Upper lobe of left lung (tissue), 6 donors: ENCODE measurements at places on chromosomes 11 and 22. TPM values are rescaled to one million over a fixed set of nuclear protein-coding genes. Genes with fewer than 3 reads are reported as not detected.

DNA sequence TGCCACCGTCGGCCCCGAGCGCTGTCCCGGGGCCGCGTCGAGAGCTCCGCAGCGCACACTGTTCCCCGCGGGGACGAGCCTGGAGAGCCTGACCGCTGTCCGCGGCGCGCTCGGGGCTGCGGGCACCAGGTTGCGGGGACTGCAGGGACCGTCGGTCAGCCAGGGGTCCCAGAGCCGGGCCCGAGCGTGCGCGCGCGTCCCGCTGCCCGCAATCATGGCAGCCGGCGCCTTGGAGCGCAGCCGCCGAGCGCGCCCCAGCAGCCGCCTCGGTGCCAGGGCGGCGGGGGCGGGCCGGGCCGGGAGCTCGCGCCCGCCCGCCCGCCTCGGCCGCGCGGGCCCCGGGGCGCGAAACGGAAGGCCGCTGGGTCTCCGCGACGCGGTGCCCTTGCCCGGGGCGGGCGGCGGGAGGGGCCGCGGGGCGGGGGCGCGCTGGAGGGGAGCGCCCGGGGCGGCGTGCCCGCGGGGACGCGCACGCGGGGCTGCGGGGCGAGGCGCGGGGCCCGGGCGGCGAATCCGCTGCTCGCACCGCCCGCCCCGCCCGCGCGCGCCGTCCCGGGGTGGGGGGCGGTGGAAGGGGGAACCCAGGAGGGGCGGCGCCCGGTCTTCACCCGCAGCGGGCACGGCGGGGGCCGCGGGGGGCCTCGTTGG, 79.4 kb upstream of the PPARA start:
- no peaks in the 10 kb centered on the region for H3K36me3 ChIP-seq
- H3K27ac ChIP-seq = peak overlapping the region; percentile 100
- DNase-seq = peak; percentile 65
- peaks cover 54% of the 10 kb centered on the region for H3K4me1 ChIP-seq

DNA sequence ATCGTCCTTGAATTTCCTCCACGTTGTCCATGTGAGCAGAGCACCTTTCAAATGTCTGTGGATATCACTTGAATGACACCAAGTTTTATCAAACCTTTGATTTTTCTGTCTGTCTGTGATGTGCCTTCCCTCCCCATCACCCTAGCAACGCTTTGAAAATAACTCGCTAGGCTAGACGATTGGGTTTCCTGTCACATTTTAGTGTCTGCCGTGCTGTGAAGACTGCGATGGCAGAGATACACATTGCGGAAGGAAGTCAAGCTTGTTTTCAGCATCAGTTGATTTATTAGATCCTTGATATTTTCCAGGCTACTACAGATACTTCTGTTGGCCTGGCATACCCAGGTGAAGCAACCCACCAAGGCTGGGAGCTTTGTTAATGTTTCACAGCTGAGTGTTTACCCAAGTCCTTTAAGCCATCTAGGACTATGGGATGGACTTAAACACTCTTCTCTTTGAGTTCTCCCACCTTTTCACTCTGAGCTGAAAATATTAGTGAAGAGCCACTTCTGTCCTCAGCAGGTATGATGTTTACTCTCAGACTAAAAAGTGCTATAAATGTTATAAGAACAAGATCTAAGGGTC, 93.6 kb upstream of the CD44 start:
- no peaks in the 10 kb centered on the region for H3K36me3 ChIP-seq
- no peak for DNase-seq
- H3K4me3 ChIP-seq = no peak overlapping the region
- no peaks in the 10 kb centered on the region for H3K27me3 ChIP-seq

GRCh38 chr22:29157759-29158535, 47.7 kb upstream of the EMID1 start:
- no peak overlapping the region for H3K27ac ChIP-seq
- no peak overlapping the region for H3K4me3 ChIP-seq
- H3K27me3 ChIP-seq = no peaks in the 10 kb centered on the region
- no peaks in the 10 kb centered on the region for H3K36me3 ChIP-seq

Gene B4GALNT4
- not detected for total RNA-seq

DNA sequence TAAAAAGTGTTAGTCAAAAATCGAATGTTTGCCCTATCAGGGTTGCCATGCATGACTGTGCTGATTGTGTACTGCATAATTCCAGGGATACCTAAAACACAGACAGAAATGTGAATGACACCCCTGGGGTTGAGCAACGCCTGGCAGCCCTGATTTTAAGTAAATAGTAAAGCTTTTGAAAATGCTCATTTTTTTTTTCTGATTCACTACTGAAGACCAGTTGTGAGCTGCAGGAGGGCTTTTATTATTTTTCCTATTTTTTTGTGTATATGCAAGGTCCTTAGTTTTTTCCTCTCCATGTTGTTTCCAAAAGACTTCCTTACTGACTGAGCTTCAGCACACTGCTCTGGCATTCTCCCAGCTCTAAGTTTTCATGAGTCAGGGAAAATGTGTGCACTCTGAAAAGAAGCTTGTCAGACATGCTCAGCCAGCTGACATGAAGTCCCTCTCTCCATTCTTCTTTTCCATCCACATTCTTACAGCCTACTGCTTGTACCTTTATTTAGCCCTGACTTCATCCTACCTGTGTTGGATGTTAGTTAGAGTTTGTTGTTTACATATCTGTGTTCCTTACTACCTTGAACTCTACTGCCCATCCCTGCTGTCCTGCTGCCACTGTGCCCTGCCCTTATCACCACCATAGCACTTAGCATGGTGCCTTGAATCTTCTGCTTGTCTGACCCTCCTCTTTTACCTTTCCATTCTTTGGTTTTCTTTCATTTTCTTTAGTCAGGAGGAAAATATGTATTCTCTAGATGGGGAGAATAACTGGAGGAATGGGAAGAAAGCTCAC, 79.5 kb downstream of the HORMAD2 start:
- H3K36me3 ChIP-seq = no peaks in the 10 kb centered on the region
- peak; percentile 36 for DNase-seq
- no peaks in the 10 kb centered on the region for H3K4me1 ChIP-seq
- no peak overlapping the region for H3K4me3 ChIP-seq

GRCh38 chr11:72584939-72585597, 89.2 kb downstream of the PDE2A start:
- peaks cover 14% of the 10 kb centered on the region for H3K27me3 ChIP-seq
- H3K36me3 ChIP-seq = no peaks in the 10 kb centered on the region
- H3K27ac ChIP-seq = no peak overlapping the region
- peaks cover 19% of the 10 kb centered on the region for H3K4me1 ChIP-seq
- H3K4me3 ChIP-seq = peak overlapping the region; percentile 10

GRCh38 chr11:102925988-102926387, 29.5 kb downstream of the MMP13 start:
- H3K27ac ChIP-seq = no peak overlapping the region
- no peaks in the 10 kb centered on the region for H3K36me3 ChIP-seq
- H3K4me3 ChIP-seq = no peak overlapping the region
- DNase-seq = no peak

DNA sequence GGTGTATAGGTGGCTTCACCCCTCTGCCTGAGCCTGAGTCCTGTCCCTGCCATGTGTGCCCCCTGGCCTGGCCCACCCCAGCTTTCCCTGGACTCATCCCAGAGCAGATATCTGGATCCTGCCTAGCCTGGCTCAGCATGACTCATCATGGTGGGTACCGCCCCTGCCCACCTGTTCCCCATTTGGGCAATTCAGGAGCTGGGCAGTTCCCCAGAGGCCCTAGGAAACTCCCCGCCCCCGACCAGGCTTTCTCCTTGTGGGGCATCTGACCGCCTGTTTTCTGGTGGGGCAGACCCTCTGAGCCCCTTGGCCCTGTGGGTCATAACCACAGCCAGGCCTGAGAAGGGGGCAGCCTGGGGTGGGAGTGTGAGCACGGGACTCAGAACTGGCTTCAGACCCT, 4.4 kb downstream of the TSPO start:
- no peaks in the 10 kb centered on the region for H3K27me3 ChIP-seq
- no peak overlapping the region for H3K4me3 ChIP-seq
- no peak for DNase-seq
- peaks cover 81% of the 10 kb centered on the region for H3K4me1 ChIP-seq
- H3K36me3 ChIP-seq = peaks cover 21% of the 10 kb centered on the region

DNA sequence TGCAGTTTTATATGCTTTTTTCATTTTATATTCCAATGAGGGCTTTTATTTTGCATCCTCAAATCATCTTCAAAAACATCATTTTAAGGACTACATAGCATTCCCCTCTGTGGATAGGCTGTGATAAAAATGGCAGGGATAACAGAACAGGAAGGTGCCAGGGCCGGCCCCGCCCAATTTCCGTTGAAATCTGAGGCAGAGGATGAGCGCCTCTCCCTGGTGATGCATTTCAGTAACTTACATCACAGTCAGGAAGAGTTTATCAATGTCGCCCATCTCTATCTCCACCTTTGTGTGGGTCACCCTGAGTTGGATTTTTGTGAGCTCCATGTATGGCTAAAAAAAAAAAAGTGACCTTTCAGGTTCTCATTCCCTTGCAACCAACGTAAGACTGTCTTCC, 201.6 kb downstream of the DSCAML1 start:
- no peaks in the 10 kb centered on the region for H3K36me3 ChIP-seq
- DNase-seq = no peak
- H3K4me3 ChIP-seq = no peak overlapping the region
- H3K27me3 ChIP-seq = no peaks in the 10 kb centered on the region

GRCh38 chr22:24580276-24580675, 12.6 kb downstream of the LRRC75B start:
- H3K4me1 ChIP-seq = peaks cover 9% of the 10 kb centered on the region
- DNase-seq = no peak
- peaks cover 11% of the 10 kb centered on the region for H3K36me3 ChIP-seq
- no peak overlapping the region for H3K4me3 ChIP-seq
- H3K27ac ChIP-seq = no peak overlapping the region

GRCh38 chr11:33542921-33543320, 157.7 kb downstream of the C11orf91 start:
- DNase-seq = no peak
- H3K27me3 ChIP-seq = no peaks in the 10 kb centered on the region
- no peak overlapping the region for H3K27ac ChIP-seq

GRCh38 chr11:87374038-87374807, 336.5 kb downstream of the TMEM135 start:
- no peaks in the 10 kb centered on the region for H3K27me3 ChIP-seq
- no peaks in the 10 kb centered on the region for H3K36me3 ChIP-seq
- H3K27ac ChIP-seq = no peak overlapping the region
- no peak overlapping the region for H3K4me3 ChIP-seq

DNA sequence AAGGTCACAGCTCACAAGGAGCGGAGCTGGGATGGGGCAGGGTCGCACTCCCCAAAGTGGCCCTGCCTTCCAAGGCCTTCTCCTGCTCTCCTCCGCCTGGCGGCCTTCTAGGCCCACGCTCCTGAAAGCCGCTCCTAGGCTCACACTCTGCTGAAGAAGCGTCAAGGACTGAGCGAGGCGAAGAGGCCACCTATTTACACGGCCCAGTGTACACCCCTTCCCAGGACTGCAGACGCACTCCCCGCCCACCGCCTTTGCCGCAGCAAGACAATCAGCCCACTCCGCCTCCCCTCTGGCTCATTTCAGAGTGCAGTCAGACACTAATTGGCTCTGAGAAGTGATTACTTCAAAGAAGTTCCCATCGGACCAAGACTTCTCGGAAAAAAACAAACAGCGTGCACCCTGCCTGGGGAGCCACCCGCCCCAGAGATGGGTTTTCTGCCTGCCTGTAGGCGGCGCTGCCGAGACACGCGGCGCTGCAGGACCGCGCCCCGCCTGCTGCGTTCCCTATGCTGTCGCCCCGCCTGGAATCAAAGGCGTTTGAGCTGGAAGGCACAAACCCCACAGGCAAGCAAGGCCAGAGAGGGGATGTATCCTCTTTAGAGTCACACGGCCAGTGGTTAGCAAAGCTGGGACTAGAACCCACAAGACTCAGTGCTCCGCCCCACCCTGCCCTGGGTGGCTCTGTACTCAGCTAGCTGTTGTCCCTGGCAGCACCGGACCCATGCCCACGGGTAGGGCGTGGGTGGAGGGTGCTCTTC, 414.8 kb downstream of the BUD13 start:
- no peaks in the 10 kb centered on the region for H3K27me3 ChIP-seq
- H3K27ac ChIP-seq = no peak overlapping the region
- peak; percentile 45 for DNase-seq

DNA sequence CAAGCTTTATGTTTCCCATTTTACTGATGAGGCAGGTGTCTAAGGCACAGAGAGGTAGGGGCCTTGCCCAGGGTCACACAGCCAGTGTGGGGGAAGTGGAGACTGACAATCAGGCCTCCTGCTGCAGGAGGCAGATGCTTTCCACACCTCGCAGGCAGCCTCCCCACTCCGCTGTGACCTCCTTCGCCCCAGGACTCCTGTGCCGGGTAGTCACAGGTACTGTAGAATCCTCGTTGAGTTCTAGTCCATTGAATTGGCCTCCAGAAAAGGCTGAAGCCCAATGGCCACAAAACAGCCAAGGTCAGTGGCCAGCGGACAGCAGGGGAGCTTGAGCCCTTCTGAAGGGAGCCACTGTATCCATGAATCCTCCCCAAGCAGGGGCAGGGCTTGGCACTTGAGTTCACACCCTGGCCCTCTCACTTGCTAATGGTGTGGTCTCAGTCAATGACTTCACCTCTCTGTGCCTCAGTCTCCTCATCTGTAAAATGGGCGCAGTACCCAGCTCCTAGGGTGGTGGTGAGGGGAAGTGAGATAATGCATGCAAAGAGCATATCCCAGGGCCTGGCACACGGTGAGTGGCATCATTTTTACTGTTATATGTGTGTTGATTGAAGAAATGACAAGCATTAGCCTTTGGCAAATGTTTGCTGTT, 1.1 kb upstream of the FXYD2 start:
- no peaks in the 10 kb centered on the region for H3K27me3 ChIP-seq
- H3K27ac ChIP-seq = no peak overlapping the region
- no peak overlapping the region for H3K4me3 ChIP-seq
- H3K36me3 ChIP-seq = no peaks in the 10 kb centered on the region
- peak; percentile 18 for DNase-seq

Gene OR2AG1
- total RNA-seq = not detected

Gene ZNF215
- total RNA-seq = 2.1 TPM

Gene OTOG
- not detected for total RNA-seq

DNA sequence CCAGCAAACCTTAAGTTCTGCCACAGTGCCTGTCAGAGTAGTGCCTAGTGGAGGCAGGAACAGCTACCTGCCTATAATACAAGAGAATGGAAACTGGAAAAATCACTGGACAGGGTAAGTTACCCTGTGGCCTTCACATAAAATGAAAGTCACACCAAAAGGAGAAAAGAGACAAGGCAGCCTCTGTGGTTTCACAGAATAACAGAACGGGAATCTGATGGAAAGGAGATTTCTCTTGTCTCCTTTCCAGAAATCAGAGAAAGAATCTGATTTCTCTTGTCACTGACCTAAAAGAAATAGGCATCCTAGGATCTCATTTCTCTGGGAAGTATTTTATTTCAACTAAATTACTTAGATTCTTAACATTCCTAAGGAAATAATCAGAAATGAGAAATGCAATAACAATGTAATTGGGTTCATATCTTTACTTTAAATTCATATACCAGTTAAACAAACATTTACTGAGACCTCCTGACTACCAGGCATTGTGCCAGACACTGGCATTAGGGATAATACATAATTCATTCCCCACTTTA, 41.6 kb downstream of the PRCP start:
- no peak for DNase-seq
- H3K36me3 ChIP-seq = no peaks in the 10 kb centered on the region
- H3K27me3 ChIP-seq = no peaks in the 10 kb centered on the region
- H3K4me1 ChIP-seq = no peaks in the 10 kb centered on the region
